ENCODE measurements at places on chromosomes 3 and 15.

DNA sequence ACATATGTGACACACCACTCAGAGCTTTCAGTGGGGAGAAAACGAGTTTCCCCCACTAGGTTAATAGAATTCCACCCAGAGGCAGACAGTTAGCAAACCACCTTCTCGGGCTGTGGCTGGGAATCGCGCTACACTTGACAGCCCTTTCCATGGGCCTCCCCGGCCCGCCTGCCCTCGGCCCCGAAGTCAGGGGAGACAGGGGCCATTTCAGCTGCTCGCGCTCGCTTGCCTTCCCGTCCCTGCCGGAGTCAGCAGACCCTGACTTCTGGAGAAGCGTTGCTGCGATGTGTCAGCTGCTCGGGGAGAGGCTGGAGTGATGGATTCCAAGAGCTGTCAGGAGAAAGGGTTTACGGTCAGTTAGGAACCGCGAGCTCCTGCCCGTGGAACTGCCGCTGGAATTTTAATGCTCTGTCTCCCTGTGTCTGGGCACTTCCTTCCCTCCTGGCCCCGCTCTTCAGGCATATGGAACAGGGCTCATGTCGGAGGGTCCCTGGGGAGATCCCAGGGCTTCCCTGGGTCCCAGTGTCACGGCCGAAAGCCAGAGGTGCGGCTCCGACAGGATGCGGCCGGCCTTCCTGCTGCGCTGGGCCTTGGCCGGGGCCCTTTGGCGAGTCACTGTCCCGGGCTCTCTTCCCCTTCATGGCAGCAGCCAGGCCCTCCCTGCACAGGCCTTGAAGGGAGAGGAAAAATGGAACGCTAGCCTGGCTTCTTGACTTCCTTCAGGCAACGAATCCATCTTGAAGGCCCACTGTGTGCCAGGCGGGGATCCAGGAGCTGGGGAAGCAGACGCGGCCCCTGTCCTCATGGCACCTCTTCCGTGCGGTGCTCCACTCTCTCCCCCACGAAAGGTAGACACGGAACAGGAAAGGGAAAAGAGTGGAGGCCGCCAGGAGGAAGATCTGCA, 38.4 kb upstream of the VPS8 start:
- DNase-seq, result peak; percentile 72

DNA sequence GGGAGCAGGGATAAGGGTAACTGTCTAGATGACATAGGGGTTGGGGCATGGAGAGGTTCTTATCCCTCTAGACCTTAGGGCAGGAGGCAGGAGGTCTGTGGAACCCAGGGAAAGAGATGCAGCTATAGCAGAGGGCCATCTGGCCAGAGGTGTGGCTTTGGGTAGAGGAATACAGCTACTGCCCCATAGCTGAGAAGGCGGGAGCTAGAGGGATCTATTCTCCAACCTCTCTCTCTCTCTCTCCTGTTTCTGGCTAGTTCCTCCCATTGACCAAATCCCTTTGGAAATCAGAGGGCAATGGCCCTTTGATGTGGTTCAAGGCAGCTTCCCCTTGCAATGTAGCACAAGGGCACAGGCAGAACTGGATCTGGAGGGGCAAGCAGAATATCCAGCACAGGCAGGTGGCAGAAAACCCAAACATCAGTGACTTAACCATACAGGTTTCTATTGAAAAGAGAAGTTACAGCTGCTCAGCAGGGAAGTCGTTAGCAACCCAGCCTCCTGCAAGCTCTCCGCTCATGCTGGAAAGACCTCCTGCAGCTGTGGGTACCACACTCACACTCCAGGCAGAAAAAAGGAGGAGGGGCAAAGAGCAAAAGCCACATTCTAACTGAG, 22.3 kb upstream of the LMOD3 start:
- no peak for DNase-seq

GRCh38 chr3:176522436-176522835, 674.8 kb downstream of the TBL1XR1 start:
- DNase-seq, result peak; percentile 2

DNA sequence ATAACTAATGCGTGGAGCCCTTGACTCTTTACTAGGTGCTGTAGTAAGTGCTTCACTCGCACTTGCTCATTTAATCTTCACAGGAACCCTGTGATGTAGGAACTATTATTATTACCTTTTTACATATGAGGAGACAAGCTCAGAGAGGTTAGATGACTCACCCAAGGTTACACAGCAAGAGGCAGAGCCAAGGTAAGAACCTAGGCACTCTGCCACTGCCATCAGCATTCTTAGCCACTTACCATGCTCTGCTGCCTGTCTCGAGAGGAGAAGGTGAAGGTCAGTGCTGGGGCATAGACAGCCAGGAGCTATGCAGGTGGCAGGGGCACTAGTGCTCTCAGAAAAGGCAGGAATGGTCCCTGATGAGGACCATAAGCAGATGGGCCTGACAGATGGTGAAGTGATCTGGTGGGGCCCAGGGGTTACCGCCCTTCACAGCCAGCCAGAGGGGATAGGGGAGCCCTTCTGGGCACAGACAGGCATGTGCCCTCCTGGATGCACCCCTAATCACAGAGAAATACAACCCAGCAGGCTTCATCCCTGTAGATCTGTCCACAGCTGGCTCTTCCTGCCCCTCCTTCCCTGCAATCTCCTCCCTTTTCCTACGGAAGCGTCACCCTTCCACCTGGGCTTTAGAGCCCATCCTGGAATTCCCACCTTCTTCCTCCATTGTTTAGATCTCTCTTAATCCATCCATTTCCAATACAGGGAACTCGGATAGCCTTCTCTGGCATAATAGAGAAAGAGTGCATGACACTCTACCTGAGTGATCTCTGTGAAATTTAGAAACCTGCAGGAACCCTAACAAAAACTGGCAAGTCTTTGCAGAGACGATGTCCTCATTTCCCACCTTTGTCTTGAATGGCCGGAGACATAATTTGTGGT, 26.9 kb downstream of the ABTB1 start:
- no peak for DNase-seq

GRCh38 chr3:179606534-179607085, 2.0 kb downstream of the NDUFB5 start:
- DNase-seq, result no peak

- no peak for DNase-seq
These were observed 9.9 kb downstream of the WDR53 start for GRCh38 chr3:196558476-196558875.

- DNase-seq, result no peak
These were observed 701.9 kb downstream of the IGSF11 start for GRCh38 chr3:118332699-118333098.

DNA sequence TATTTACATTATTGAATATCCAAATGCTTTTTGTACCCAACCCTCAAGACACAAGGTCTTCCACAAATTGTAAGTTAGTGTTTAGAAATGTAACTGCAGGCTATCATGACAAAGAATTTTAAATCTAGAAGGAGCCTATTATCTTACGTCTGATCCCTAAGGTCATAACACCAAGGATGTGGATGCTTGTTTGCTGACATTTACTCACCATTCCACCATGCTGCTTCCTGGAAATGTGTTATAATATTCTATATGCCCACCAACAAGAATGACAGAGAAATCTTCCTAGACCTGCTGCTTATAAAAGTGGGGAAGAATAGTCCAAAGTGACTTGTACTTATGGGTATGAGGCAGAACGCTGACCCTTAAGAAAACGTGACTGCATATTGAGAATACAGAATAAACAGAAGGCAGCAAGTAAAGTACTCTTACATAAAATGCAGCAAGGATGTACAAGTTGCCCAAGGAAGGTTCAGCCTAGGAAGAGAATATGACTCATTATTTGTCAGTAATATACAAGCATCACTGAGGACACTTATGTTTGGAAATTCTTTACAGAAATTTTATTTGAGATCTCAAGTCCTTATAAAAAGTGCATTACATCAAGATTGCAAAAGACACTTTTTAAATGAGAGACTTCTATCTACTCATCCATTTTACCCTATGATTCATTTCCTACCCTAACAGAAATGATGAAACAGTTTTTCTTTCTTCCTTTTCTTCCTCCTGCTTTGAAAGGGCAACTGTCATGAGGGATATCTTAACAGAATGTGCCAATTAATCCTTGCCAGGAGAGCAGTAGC, 59.6 kb downstream of the ESYT3 start:
- DNase-seq, result peak; percentile 76

DNA sequence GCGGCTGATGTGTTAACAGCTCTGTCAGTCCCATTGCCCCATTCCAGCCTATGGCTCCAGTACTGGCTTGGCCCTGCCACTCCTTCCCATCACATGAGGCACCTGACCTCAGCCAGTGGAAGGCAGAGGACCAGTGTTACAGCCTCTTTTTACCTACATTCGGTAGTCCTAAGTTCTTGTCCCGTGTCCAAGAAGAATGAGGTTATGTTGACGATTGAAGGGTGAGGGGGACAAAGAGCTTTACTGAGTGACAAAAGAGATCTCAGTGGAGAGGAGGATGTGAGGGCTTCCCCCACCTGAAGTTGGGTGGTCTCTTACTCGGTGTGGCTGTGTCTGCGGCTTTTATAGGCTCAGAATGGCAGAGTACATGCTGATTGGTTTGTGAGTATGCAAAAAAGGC, 7.3 kb upstream of the MPI start:
- DNase-seq, result no peak

DNA sequence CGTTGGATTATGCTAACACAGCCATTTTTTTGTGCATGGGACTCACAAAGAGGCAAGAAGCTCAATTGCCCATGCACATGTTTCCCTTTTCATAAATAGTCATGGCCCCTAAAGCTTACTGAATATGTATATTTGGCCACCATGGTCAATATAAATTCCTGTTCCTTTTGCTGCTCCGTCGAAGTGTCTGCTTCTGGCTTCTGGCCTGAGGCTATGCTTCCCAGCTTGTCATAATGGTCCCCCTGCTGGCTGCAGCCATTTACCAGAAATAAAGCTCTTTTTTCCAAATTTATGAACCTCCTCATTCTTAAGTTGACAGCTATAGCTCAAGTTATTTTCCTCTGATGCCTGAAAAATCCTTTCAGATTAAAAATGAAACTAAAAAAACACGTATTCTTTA, 602.1 kb downstream of the VGLL3 start:
- no peak for DNase-seq

GRCh38 chr15:49137861-49138260, 17.5 kb downstream of the COPS2 start:
- peak; percentile 30 for DNase-seq

GRCh38 chr15:62766599-62766998, 275.9 kb upstream of the TPM1 start:
- no peak for DNase-seq

GRCh38 chr15:85607141-85607806, 187.5 kb downstream of the KLHL25 start:
- DNase-seq, result no peak

GRCh38 chr15:27906802-27907201, 192.3 kb downstream of the OCA2 start:
- DNase-seq, result no peak

DNA sequence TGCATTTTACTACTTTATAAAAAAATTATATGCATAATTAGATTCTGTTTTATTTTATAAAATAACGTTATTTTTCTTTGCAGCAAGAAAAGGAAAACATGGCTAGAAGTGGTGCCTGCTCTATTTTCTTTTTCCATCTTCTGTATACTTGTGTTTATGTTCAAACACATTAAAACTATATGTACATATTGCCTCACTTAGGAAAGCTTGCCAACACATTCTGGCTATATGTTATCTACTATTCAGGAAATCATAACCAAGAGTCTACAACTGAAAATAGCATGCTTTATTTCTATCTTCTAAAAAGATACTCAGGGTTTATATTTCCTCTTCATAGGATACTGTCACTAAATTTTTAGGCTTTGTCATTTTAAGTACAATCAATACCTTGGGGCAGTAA, 90.2 kb upstream of the KCNMB2 start:
- DNase-seq, result no peak

- DNase-seq, result no peak
These were observed 26.7 kb downstream of the FLNB start for GRCh38 chr3:58034738-58035523.

DNA sequence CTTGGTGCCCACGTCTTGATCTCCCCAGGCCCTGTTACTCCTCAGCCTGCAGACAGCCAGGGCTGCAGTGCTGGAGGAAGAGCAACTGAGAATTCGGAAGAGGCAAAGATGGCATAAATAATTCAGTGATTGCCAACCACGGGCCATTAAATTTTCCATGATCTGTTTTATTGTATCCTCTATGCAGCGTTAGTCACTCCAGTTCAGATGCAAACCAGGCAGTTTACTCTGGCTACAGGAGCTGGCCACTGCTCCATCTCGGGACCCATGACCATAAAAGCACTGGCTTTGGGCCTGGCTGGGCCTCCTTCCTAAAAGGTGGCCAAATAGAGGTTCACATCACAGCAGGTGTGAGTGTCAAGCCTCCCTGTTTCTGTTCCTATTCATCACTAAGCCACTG, 137.6 kb upstream of the TLE3 start:
- DNase-seq, result no peak

- no peak for DNase-seq
These were observed 343.0 kb upstream of the PLSCR5 start for GRCh38 chr3:146948186-146948585.

Measured in fibroblast of skin of abdomen (primary cell).